ENCODE measurements at places on chromosomes 2 and 18.

- DNase-seq: no peak
Observed at GRCh38 chr18:40883271-40883670, 1071.8 kb upstream of the PIK3C3 start.

GRCh38 chr2:28382755-28383154, 9.9 kb upstream of the FOSL2 start:
- DNase-seq: no peak

DNA sequence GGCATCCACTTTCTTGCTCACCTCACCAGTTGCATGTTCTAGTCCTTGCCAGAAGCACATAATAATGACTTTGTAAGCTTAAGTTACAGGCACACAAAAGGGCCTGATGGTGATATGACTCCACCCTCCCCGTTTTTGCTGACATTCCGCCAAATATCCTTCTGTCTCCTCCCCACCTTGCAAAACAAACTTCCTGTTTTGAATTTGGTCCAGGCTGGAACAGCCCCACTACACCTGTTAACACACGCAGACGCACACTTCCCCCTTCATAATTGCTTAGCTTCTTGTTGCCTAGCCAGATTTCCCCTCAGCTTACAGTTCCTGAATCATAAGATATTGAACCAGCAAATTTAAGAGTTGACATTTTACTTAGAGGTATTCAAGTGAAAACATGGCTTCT, at the start of gene MGAT5:
Gene MGAT5, plus strand, starts transcription at position 269 of the 400 bp plus-strand sequence. CDS start 332 bp downstream, outside the sequence.
- DNase-seq: no peak

DNA sequence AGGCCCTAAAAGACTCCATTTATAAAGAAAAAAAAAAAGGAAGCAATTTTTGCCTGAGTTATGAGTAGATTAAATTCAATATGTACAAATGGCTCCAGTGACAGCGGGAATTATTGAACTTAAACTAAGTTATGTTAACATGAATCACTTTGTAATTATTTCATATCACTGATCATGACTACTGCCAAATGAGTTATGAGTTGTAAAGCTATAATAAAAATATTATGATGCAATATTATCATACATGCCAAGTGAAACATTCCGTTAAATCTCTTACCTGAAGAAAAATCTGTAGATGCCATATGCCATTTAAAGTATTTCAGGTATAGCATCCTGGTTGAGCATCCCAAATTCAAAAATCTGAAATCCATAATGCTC, 217.5 kb downstream of the DLGAP1 start:
- no peak for DNase-seq

- peak; percentile 6 for DNase-seq
Observed at GRCh38 chr2:55923091-55923981, at the start of gene EFEMP1. Gene EFEMP1 (minus strand): TSS chr2:55923782. CDS start chr2:55922440, 1,342 bp downstream.

DNA sequence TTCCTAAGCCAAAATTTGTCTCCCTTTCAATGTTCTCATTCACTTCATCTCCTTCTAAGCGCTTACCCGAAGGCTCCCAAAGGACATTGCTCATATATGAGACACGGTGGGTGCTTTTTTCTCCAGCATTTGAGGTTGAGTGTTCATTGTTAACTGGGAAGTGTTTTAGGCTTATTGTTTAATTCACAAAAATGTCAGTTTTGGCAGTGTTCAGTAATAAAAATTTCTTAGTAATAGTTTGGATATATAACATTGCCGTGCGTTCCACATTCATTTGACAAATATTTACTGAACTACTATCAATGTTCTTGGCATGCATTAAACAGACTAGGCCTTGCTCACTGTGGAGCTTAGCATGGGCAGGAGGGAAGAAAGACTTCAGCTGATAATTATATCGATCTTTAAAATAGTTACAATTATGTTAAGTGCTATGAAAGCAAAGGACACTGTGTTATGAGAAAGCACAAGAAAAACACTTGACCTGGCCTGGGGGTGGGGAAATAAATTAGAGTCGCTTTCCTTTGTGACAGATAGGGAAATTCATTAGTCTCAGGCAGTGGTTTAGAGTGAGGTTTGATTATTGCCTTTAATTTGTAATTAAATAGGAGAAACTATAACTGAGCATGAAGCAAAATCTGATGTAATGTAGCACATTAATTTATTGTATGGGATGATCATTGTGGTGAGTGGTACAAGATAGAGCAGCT, 82.2 kb upstream of the DOCK10 start:
- no peak for DNase-seq

DNA sequence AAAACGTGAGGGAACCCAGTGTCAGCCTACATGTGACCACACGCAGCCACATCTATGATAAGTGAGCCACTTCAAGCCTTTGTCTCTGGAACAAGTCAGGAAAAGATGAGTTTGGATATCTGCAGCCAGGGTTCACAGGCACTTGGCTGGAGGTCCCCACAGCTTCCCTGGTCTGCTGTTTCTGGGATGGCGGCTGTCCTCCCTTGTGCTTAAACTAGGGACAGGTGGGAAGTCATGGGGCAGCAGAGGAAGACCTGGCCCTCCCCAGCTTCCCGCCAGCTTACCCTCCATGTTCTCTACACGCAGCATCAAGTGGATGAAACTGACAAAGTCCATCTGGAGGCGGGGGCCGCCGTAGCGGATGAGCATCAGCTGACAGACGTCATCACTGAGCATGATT, 38.5 kb upstream of the GALNT14 start:
- no peak for DNase-seq

GRCh38 chr2:241505781-241506201, 2.6 kb downstream of the STK25 start:
- no peak for DNase-seq

DNA sequence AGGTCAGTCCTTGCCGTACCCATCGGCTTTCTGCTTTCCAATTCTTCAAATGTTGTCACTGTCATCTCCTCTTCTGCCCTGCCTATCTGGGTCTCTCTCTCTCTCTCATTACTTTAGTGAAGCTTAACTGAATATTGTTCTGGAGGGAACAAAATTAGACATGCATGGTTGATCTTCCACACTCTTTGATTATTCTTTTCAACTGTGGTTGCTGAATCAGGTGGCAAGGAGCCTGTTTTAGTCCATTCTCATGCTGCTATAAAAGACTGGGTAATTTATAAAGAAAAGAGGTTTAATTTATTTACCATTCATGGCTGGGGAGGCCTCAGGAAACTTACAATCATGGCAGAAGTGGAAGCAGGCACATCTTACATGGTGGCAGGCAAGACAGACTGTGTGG, 157.9 kb downstream of the ARL4C start:
- no peak for DNase-seq

GRCh38 chr2:229387866-229388265, 116.8 kb upstream of the PID1 start:
- no peak for DNase-seq

DNA sequence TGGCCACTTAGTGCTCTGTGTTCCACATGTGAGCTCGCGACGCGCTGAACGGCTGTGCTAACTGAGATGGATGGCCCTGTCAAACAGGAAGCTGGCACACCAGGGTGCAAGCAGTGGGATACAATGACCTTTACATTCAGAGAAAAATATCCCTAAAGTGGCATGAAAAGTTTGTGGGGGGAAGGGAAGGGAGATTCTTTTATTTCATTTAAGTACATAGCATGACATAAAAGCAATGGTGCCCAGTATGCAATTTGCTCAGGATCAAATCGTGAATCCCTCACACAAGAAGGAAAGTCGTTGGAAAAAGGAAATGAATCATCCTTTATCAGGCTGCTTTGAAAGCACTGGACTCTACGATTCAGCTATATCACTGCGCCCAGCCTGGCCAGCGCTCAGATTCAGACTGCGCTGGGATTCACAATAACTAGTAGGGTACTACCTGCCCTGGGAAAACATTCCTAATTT, 26.0 kb downstream of the SATB2 start:
- no peak for DNase-seq

GRCh38 chr18:38752430-38752829, 1186.8 kb upstream of the CELF4 start:
- DNase-seq: no peak

GRCh38 chr2:158530829-158531228, 74.1 kb downstream of the PKP4 start:
- DNase-seq: no peak

DNA sequence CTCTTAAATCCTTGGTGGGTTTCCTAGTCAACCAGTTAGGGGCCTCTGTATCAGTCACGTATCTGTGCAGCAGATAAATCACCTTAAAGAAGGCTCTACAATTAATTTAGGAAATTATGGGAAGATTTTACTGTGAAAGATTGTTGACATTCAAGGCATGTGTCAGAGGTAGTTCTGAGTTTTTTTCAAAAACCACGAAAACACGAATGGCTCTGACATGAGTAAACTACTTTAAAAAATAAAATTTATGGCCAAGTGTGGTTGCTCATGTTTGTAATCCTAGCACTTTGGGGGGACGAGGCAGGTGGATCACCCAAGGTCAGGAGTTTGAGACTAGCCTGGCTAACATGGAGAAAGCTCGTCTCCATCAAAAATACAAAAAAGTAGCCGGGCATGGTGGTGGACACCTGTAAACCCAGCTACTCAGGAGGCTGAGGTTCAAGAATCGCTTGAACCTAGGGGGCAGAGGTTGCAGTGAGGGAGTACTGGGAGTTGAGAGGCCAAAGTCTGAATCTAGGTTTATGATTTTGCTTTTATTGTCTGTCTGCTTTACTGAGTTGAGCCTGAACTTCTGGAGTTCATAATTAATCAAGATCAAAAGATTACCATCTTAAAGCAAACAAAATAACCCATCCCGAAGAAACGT, 77.1 kb downstream of the SPRED2 start:
- DNase-seq: no peak

GRCh38 chr18:7686278-7686677, 119.2 kb downstream of the PTPRM start:
- no peak for DNase-seq

DNA sequence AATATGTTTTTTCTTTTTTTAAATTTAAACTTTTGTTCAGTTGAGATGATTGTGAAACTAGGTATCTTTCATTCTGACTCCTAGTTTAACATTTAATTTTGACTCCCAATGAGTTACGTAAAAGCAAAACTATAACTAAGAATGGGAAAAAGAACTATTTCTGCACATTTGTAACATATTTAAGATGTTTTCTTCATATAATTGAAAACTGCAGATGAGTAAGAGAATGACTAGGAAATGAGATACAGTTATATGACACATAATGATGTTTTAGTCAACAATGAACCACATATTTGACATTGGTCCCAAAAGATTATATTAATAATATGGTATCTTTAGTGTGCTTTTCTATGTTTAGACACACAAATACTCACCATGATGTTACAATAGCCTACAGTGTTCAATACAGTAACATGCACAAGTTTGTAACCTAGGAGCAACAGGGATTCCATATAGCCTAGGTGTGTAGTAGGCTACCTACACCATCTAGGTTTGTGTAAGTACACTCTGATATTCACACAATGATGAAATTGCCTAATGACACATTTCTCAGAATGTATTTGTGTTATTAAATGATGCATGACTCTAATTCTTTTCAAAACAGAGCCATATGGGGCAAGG, 12.6 kb downstream of the ERMN start:
- DNase-seq: no peak

- no peak for DNase-seq
Observed at GRCh38 chr2:46211461-46211860, 85.7 kb upstream of the EPAS1 start.

- DNase-seq: no peak
Observed at GRCh38 chr18:23077493-23078256, 57.6 kb upstream of the CABLES1 start.

DNA sequence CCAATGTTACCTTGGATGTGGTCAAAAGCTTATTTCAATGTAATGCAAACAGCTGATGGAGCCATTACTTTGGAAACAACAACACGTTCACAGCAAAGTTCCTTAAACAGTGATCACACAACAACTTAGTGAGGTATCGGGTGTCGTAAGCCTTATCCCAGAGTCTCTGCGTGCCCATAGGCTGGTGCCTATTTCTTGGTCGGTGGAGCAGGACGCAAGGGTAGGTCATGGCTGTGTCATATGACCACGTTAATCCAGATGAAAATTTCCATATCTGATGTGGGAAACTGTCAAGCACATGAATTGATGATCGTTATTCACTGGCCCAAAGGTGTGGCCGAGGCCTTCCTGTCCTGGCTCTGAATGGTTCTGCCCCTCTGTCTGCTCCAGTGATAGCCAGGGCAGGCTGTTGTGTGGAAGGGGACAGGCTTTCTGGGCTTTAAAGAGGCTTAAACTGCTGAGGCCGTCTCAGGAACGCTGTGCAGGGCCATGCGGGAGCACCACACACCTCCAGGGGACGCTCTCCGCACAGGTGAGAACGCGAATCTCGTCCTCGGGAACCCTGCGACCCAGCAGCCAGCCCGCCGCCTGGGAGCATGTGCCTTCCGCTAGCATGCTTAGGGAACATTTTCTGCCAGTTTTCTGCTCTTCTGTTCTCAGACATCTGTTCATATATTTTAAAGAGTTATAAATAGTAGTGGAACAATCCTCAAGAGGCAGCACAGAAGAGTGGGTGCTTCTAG, 90.6 kb downstream of the KCTD1 start:
- no peak for DNase-seq

- no peak for DNase-seq
Observed at GRCh38 chr2:137339051-137339450, 573.7 kb downstream of the THSD7B start.

GRCh38 chr2:54063967-54064535, 51.4 kb upstream of the ACYP2 start:
- DNase-seq: no peak

GRCh38 chr18:49926106-49926745, 112.9 kb upstream of the ACAA2 start:
- no peak for DNase-seq

Data from activated CD4-positive, alpha-beta T cell treated with anti-CD3 and anti-CD28 coated beads for 48 hours (primary cell).